ENCODE measurements at places on chromosomes 5 and 9. TPM values are rescaled to one million over a fixed set of nuclear protein-coding genes. Genes with fewer than 3 reads are reported as not detected.

DNA sequence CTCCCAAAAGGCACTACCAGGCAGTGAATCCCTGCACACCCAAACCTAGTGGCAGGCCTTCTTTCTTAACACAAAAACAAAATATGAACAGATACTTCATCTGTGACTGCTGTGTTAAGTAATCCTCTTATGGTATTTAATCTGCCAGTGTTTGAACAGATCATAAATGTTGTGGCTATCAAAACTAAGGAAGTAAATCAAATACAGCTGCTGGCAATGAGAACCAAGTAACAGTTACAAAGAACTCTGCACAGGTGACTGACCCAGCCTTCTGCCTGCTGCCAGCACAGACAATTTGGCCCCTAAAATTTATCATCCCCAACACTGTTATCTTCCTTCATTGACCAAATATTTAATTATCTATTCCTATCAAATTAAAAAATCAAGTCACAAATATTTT lies 78.0 kb downstream of the GNAQ start:
- DNase-seq = no peak

DNA sequence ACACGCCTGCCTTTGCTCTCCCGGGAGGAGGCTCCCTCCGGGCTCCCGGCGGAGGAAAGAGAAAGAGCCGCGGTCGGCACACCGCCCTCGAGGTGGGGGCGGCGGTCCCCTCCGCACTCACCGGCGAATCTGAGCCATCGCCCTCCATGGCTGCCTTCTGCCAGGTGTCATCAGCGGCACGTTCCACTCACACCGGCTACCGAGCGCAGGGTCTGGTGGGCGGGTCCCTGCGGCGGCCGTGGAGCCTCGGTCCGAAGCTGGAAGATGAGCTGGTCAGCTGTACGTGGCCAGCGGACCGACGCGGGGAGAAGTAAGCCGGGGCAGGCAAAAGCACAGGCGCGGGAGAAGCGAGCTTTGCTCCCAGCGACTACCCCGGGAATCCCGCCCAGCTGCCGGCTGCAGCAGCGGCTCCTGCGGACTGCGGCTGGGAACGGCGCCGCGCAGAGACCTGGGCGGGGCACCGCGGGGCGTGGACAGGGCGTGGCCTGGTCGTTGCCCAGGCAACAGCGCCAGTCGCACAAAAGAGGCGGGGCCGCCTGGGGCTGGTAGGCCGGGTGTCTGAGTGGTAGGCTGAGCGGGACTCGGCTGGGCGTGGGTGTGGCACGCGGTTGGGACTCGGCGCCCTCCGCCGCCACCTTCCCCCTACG lies at the start of gene TRIM36:
Gene TRIM36 (minus strand): TSS at position 422 of the 647 bp plus-strand sequence. CDS start 274 bp downstream, at position 148.
- peak; percentile 41 for DNase-seq

GRCh38 chr5:181100121-181100875 lies 30.7 kb downstream of the OR2V1 start:
- DNase-seq = no peak

DNA sequence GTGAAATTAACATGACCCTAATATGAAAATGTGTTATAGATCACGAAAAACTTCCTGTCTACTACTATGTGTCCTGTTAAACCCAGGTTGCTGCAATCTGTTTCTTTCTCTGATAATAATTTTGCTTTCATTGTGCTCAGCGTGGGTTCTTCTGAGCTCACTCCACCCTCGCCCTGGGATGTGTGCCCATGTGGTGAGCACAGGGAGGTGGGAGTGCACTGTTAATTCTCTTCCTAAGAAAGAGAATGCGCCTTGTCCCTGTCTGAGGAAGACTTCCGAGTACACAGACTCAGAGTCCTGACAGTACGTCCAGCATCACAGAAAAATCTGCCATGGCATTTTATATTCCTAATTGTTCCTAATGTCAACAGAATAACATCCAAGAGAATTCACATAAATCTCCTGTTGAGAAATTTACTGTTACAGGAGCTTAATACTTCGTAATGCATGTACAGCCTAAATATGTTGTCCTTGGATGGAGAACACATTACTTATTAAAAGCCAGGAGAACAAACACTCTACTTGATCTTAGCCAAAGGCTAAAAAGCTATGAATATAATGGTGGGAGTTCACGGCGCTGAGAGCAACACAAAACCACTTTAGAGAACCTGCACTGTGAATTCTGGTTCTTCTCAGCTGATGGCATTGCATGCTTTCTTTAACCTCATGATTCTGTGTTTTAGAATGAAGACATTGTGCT lies 102.6 kb downstream of the PDE4D start:
- DNase-seq = no peak

DNA sequence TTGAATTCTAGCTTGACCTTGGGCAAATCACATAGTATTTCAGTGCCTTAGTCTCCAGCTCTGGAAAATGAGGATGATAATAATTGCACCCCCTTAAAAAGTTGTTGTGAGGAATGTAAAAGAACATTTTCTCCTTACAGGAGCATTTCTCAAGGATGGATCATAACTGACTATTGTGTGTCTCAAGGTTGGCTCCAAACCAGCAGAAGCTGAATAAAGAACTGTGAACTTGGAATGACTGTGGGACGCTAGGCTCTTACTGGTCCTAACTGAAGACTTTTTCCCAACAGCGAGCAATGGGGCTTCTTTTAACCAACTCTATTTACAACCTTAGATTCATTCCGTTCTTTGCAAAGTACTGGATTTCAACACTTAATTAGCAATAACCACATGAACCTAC lies 26.2 kb upstream of the GLRX start:
- no peak for DNase-seq

GRCh38 chr9:131180454-131180853 lies 55.1 kb downstream of the NUP214 start:
- no peak for DNase-seq

GRCh38 chr5:103891151-103891550 lies 328.6 kb upstream of the NUDT12 start:
- DNase-seq = no peak

GRCh38 chr5:42770003-42770402 lies 13.4 kb downstream of the CCDC152 start:
- no peak for DNase-seq

- DNase-seq = no peak
These were observed 46.3 kb downstream of the SMIM15 start for GRCh38 chr5:61115968-61116367.

DNA sequence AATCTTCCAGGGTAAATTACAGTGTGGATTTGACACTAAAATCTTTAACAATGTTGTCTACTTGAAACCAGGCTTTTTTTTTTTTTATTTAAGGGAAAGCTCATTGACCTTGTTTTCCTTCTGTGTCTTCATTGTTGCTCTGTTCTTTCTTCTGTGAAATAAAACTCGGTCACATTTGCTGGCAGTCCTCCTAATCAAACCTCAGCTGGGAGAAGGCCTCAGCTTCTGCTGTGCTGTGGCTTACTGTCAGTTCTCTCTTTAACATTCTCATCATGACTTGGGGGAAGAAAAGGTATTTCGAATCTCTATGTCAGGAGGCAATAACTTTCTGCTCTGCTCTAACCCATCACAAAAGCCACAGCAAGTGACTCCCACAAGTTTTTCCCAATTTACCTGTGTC lies 268.9 kb downstream of the ZNF608 start:
- no peak for DNase-seq

- DNase-seq = no peak
These were observed 41.3 kb upstream of the GARNL3 start for GRCh38 chr9:127223266-127223665.

- no peak for DNase-seq
These were observed 615.1 kb upstream of the SGCD start for GRCh38 chr5:155711882-155712281.

GRCh38 chr5:171413153-171413910 lies 6.1 kb upstream of the FGF18 start:
- DNase-seq = no peak

DNA sequence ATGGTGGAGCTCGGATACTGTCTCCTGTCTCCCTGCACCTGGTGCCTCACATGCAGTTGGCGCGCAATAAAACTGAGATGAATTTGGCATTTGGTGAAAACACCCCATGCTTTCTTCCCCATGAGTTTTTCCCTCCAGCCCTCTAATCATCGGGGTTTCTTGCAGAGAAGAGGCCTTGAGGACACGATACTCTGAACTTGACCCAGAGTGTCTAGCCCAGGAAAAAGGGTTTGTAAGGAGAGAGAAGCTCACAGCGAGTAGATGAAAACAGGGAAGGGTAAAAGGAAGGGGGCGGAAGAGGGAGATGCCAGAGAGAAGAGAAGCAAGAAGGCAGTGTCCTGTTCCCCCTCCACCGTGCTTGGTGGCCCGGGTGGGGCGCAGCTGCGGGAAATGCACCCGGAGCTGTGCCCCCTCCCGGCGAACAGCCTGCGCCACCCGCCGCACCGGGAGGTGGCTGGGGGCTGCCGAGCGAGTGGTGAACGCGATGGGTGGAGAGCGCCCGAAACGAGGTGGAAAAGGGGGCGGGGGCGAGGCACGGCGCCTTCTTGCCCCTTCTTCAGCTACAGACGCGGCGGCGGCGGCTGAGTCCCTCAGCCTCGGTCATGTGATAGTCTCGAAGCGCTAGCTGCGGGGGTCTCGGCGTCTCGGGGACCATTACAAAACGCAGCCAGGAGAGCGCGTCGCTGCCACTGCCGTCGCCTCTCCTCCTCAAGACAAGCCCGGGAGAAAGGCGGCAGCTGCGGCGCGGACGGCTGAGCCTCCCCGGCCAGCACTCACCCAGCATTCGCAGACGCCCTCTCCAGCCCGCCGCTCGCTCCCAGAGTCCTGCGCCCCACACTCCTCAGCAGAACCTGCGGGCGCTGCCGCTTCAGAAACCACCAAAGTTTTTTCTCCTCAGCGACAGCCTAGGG lies 1.1 kb upstream of the FOXB2 start:
- no peak for DNase-seq

DNA sequence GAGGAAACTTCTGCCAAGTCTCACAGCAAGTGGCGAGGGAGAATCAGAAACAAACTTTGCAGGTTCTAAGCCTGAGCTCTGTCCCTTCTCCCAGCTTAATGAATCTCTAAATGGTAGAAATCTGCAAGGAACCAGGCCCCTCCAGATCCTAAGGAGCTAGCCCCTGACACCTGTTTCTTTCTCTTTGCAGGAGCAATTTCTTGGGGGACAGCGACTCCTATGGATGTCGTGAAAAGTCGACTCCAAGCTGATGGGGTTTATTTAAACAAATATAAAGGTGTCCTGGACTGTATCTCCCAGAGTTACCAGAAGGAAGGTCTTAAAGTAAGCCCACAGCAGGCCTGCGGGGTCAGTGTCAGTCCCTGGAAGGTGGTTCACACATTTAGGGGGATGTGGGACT lies 21.8 kb downstream of the IL9 start:
- DNase-seq = no peak

DNA sequence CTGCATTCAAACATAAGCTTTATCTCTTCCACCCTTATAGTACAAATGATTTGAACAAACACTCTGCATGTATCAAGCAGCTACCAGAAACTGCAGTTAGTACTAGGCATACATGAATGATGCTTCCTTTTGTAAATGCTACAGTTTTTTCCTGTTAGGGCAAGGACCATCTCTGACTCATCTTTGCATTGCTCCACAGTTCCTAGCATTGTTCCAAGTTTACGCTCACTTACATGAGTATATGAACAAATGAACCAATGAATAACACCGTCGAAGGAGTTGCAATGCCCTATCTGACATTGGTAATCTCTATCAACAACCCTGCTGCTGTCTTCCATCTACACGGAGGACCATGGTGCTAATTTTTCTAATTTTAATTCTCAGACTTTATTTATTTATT lies 2.1 kb upstream of the ALDH7A1 start:
- DNase-seq = no peak

DNA sequence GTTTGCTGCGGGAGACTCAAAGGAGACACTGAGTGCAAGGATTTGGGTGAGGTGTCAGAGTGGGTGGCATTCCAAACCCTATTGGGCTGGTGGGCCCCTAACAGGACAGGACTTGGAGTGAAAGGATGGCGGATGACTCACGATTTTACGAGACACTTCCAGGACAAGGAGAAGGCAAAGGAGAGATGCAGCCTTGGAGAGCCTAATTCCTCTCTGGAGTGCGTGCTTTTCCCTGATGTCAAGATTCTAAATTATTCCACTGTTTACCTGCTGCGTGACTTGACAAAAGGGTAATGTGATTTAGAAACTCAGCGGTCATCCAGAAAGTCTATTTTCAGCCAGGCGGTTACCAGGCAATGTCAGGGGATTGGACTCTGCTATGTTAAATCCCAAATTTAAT lies 41.6 kb upstream of the CD180 start:
- DNase-seq = no peak

DNA sequence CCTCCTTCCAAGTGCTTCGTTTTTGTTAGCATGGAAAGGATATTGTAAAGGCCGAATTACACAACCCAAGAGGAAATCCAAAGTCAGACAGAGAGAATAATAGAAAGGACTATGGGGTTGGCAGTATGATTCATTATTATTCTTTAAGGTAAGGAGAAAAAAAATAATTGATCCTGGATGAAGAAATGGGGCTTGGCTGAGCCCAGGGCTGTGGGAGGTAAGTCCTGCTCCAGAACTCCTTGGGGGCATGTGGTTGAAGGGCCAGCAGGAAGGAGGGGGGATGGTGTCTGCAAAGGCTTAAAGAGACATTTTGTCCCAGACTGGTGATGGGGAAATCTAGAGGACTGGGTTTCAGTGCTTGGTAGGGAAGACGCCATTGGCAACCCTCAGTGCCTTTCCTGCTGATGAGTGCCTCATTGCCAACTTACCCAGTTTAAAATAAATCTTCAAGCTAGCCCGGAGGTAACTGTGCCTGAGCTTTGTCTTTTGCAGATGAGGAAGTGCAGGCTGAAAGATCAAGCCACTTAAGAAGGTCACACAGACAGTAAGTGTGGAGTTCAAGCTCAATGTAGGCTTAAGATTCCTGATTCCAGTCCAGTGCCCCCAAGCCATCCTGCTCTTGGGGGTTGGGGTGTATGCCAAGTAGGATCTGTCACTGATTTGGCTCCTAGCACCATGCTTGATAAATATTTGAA lies 30.2 kb downstream of the FOXI1 start:
- no peak for DNase-seq

DNA sequence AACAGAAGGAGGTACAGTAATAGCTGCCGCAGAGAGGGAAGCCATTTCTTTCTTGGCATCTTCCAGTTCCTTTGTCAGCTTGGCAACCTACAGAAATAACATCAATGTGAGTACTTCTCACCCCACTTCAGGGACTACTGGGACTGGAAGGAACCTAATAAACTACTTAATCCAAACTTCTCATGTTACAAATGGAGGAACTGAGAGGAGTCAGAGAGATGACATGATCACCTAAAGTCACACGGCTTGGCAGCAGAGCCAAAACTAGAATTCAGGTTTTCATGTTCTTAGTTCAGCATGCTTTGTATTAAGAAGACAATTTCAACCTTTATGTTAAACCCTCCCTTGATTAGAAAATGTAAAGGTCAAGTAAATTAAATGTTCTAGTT lies 44.7 kb downstream of the DIAPH1 start:
- no peak for DNase-seq

GRCh38 chr9:3045153-3045552 lies 201.3 kb upstream of the PUM3 start:
- no peak for DNase-seq

- DNase-seq = no peak
These were observed 70.3 kb downstream of the DAP start for GRCh38 chr5:10690460-10691440.

The HSD17B3 gene
- total RNA-seq = not detected

The ANKDD1B gene
- total RNA-seq = 0.63 TPM

The PCDHGA9 gene
- total RNA-seq = 5.2 TPM

The PFN3 gene
- total RNA-seq = not detected

The SAXO1 gene
- total RNA-seq = under 0.01 TPM

The FBXO4 gene
- total RNA-seq = 4.8 TPM

The NUTM2F gene
- total RNA-seq = not detected

The SERF1A gene
- 7.8 TPM for total RNA-seq

The LCN9 gene
- total RNA-seq = not detected

The ADAMTSL1 gene
- total RNA-seq = 0.62 TPM

The ELAVL2 gene
- total RNA-seq = 0.68 TPM

The IFNA2 gene
- total RNA-seq = not detected

The CDO1 gene
- total RNA-seq = 11.7 TPM

The SLC6A3 gene
- total RNA-seq = not detected
